ENCODE measurements at places on chromosomes 12 and 14.
A peak's percentile ranks its signal among the peaks of the same experiment; 100 is the strongest.

- no peak for DNase-seq
Measured at GRCh38 chr14:35374263-35374712, 30.3 kb downstream of the NFKBIA start.

GRCh38 chr12:49671031-49671765 lies 36.0 kb downstream of the FMNL3 start:
- no peak for DNase-seq

DNA sequence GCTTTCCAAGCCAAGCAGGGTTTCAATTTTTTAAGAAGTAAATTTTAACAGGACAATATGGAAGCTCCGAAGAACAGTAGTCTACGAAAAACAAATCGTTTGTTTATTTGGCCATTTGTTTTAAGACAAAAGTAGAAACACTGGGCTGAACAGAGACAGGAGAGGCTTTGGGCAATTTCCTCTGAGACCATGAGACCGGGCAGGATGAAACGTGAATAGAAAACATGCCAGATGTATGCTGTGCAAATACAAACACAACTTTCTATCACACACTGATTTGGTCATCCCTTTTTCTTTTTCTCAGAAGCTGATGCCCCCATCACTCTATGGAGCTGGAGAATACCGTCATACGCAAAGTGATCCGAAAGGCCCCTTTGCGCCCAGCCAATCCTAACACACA lies 1111.1 kb downstream of the BCL11B start:
- DNase-seq, result no peak

GRCh38 chr12:9667403-9668160 lies 1.9 kb upstream of the CLEC2D start:
- DNase-seq, result no peak

GRCh38 chr12:104827587-104827986 lies 130.5 kb downstream of the SLC41A2 start:
- no peak for DNase-seq

GRCh38 chr14:69468949-69469348 lies 15.6 kb upstream of the PLEKHD1 start:
- no peak for DNase-seq

GRCh38 chr14:30882431-30882830 lies 8.1 kb downstream of the COCH start:
- no peak for DNase-seq

DNA sequence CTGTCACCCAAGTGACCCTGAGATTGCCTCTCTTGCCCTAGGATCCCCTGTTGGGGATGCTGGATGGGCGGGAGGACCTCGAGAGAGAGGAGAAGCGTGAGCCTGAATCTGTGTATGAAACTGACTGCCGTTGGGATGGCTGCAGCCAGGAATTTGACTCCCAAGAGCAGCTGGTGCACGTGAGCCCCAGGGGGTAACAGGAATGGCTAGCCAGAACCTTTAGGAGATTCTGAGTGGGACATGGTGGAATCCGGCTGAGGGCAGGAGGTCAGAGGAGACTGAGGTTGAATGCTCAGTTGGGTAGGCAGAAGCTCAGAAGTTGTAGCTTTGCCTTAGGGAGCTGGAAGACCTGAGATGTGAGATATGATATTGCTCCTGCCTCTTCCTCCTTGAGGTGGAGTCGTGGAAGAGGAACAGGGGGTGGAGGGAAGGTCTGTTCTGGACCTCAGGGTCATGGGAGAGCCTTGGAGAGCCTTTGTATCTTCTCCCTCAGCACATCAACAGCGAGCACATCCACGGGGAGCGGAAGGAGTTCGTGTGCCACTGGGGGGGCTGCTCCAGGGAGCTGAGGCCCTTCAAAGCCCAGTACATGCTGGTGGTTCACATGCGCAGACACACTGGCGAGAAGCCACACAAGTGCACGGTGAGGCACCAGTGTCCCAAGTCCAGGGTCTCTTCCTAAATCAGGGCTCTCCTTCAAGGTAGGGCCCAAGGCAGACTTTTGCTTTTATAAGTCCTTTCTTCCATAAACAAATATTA lies 6.3 kb downstream of the GLI1 start:
- no peak for DNase-seq

DNA sequence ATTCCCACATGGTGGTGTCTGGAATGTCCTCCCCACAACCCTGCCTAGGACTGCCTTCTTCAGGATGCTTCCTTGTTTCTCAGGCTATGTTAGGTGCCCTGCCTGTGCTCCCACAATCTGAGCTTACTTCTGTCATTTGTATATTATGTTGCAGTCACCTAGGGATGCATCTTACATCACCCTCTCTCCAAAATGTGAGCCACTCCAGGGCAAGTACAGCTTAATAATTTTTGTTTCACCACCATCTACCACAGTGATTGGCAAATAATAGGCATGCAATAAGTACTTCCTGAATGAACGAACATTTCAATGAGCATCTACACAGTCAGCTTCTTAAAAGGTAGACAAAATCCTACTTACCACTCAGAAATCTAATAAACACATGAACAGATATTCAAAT lies 37.6 kb downstream of the ZFYVE26 start:
- DNase-seq, result no peak

- DNase-seq, result no peak
Measured at GRCh38 chr12:15355766-15356165, 33.5 kb downstream of the PTPRO start.

- DNase-seq, result no peak
Measured at GRCh38 chr12:42565633-42566032, 23.9 kb downstream of the PRICKLE1 start.

DNA sequence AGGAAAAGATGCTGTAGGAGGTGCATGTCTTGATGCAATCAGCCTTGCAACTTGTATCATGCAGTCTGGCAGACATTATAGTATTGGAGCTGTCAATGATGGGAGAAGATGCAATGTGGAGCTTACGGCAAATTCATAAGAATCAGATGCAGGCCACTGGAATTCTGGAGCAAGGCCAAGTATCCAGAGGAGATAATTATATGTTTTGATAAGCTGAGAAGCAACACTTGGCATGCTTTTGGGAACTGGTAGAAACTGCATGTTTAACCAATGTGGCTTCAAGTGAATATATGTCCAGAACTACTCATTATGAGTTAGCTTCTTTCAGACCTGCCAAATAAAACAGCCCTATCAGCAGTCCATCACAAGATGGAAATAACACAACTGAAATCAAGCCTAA lies 249.1 kb upstream of the PPFIA2 start:
- DNase-seq, result no peak

GRCh38 chr12:106918746-106919145 lies 37.0 kb upstream of the TMEM263 start:
- no peak for DNase-seq

GRCh38 chr12:132285991-132286681 lies 43.3 kb downstream of the GALNT9 start:
- no peak for DNase-seq

GRCh38 chr12:108822497-108823205 lies 34.7 kb downstream of the SSH1 start:
- no peak for DNase-seq

- DNase-seq, result no peak
Measured at GRCh38 chr12:89756585-89757398, 48.2 kb upstream of the ATP2B1 start.

- no peak for DNase-seq
Measured at GRCh38 chr14:61609191-61609843, 86.0 kb upstream of the HIF1A start.

DNA sequence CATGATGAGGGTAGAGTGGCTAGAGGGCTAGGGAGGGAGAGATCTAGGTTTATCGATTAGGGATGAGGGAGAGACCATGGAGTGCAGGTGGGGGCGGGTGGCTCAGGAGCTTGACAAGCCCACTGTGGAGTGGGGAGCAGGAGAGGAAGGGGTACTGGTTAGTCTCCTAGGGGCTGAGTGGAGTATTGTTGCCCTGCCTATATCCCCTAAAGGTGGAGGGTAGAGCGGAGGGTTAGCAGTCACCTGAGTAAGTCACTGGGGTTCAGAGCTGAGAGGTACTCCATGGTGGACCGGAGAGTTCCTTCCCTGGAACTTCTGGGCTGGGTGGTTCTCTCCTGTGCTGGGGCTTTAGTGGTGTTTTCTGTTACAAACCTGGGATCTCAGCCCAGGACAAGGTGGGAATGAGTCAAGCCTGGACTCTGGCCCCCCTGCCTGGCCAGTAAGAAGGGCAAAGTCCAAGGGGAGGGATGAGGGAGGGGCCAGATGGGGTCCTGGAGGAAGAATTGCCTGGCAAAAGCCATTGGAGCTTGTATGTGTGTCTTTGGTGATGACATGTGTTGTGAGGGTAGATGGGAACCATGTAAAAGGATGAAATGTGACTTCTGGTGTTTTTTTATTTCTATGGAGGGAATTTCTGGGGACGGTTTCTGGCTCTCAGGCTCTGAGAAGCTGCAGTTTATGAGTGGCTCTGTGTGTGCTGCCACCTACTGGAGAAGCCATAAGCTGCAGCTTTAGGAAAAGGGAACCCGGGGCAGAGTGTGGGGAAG lies at the start of gene CIDEB:
TSS of gene CIDEB (minus strand) at position 403 of the 767 bp plus-strand sequence. CDS start at position 284, 119 bp downstream.
- DNase-seq, result peak; percentile 32

DNA sequence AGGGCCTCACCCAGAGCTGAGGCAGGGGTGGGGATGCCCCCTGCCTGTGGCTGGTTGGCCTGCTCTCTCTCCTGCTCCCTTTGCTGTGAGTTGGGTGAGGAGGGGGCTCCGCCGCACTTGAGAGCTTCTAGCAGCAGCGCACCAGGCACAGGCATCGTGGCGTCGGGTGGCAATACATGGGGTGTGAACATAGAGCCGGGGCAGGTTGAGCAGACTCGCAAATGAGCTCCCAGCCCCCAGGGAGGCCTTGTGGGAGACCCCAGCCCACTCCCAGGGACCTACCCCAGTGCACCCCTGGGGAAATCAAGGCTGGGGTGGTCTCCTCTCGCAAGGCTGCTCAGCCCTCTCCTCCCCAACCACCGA lies 54.5 kb downstream of the KIF26A start:
- no peak for DNase-seq

DNA sequence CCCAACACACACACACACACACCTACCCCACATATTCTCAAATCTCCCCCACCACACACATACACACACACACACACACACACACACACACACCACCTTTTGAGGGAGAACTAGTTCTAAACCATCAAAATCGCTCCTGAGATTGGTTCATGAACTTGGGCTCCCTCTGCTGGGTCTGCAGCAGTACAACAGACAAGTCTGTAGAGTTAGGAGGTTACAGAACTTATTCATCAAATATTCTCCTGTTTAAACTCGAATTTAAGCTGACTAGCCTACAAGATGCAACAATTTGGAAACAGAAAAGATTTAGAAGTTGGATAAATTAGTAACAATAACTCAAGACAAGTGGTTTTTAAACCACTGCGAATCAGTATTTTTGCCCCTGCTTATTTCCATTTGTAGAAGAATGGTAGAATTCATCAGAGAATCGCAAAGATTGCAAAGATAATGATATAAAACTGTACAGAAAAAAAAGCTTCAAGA lies 136.4 kb upstream of the USP15 start:
- DNase-seq, result no peak

DNA sequence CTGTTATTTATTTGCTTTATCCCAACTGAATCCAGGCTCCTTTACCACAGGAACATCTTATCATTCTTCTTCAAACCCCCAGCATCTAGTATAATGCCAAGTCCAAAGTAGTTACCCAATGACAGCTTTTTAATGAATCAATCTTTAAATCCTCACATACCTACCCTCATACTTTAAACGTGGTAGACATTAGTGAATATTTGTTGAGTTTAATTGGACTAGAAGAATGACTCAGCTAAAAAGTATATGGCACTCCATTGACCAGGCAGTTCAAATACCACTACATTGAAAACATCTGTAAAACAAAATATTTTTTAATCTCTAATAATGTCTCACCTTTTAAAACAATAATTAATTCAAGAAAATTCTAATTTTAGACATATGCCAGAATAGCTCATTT lies 98.1 kb downstream of the ZFC3H1 start:
- DNase-seq, result no peak

DNA sequence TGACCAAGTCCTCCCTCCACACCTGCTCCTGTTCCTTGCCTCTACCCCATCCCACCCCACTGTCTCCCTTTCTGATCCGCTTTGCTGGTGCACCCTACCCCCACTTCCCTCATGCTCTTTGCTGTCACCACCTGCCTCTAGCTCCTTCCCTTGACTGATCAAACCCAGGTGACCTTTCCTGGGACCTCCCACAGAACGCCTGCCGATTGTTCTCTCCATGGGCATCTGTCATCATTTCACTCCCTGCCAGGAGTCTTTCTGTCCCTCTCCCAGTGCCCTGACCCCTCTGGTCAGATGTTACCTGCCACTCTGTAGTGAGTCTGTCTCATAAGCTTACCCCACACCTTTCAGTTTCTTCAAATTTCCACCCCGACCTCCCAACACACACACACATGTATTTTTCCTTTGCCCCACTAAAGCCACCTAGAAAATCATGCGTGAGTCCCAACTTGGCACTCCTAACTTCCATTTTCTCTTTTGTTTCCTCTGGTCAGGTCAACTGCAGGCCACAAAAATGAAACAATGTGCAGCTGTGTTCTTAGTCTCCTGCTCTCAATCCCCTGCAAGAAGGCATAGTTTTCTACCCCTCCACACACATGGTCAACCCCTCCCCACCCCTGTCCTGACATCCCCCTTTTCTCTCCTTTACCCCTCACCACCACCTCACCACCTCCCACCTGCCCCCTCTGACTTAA lies 229.8 kb downstream of the DPF3 start:
- DNase-seq, result no peak

DNA sequence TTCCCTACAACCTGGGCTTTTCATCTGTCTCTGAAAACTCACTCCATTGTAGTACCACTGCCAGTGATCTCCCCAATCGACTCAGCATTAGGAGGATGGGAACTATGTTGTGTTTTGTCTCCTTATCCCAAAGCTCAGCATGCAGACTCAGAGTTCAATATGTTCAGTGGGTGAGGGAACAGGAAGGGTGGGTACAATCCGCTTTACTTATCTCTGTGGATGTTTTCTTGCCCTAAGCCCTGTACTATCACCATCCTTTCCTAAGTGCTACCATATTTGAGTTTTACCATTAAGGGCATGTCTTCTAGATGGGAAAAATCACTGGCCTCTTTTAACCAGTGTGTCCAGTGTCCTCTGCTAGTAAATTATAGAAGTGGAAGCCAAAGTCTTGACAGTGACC lies 107.1 kb downstream of the PPM1H start:
- no peak for DNase-seq

DNA sequence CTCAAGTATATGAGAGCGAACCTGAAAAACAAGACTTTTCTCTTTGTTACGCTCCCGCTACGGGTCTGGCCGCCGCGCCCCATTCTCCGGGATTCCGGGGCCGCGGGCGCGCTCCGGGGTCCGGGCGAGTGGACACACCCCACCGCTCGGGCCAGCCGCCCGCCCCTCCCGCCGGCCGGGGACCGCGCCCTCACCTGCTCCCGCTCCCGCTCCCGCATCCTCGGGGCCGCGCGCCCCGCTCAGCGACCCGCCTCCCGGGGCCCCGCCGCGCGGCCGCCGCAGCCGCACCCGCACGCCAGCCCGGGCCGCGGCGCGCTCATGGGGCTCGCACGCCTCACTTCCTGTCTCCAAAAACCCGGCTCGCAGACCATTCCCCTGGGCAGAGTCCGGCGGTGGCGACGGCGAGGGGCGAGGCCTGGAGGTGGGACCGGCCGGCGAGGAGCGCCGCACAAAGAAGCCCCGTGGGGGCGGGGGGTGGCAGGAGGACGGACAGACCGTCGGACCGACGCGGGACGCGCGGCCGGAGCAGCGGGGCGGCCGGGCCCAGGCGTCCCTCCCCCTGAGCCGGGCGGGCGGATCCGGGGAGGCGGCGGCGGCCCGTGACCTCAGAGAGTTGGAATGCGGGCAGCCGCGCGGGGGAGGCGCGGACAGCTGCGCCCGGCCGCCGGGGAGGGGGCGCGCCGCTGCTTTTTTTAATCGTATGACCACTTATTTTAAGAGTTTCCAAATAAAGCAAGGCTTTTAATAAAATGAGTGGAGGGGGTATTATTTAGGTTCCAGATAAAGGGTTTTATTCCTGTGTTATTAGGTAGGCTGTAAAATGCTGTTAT lies at the start of gene PTPN21:
TSS of gene PTPN21 (minus strand) at position 551 of the 830 bp plus-strand sequence. CDS start 4,590 bp downstream, outside the sequence.
- no peak for DNase-seq

Measured in activated CD4-positive, CD25-positive, alpha-beta regulatory T cell (primary cell).